ENCODE measurements at places on chromosomes 1 and 21.

DNA sequence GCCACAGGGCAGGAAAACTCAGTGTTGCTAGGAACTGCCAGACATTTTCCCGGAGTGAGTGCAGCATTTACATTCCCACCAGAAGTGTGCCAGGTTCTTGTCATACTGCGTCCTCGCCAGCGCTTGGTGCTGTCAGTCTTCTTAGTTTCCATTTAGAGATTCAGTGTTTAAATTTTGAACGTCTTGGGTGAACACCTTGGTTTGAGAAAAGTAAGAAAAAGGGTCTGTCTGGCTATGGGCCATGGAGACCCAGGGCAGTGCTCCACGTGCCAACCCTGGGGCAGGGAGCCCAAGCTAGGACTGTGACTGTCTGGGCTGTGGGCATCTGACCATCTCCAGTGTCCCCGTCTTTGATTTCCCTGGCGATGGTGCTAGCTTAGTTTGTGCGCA lies 16.0 kb downstream of the IBA57 start:
- DNase-seq, result no peak

- DNase-seq, result no peak
Measured at GRCh38 chr1:229171934-229172333, 99.0 kb upstream of the RAB4A start.

DNA sequence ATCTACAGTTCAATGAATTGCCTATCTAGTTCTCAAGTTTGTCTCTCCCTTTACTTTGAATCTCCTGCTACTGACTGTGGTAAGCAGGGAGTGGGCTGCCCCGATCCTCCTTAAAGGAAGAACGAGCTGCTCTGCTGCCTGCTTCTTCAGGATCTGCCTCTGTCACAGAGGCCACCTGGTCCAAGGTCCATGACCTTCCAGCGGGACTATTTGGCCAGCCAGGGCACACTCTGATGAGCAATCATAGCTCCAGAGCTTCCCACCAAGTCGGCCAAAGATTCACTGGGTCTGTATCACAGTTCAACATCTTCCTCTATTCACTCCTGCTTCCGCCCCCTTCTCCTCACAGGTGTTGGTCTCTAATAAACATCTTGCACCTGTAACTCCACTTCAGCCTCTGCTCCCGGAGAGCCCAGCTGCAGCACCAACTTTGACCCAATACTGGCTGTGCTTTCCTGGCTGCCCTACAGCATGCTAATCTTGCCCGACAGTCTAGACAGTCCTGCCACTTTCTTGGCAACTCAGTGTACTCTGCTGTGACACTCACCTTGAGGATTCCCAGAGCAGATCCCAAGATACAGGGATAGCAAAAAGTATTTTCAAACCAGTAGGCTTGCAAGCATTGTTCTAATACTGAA lies 16.9 kb upstream of the MAP10 start:
- DNase-seq, result no peak

DNA sequence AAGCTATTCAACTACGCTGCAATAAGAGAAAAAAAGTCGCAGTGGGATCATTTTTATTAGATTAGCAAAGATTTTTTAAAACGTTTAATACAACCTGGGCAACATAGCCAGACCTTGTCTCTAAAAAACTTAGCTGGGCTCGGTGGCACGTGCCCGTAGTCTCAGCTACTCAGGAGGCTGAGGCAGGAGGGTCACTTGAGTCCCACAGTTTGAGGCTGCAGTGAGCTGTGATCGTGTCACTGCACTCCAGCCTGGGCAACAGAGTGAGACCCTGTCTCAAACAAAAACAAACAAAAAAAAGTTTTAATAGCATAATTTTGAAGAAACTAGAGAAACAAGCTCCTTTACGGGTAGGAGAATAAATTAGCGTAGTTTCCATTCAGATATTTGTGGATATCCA lies 1.0 kb upstream of the PRDM15 start:
- no peak for DNase-seq

DNA sequence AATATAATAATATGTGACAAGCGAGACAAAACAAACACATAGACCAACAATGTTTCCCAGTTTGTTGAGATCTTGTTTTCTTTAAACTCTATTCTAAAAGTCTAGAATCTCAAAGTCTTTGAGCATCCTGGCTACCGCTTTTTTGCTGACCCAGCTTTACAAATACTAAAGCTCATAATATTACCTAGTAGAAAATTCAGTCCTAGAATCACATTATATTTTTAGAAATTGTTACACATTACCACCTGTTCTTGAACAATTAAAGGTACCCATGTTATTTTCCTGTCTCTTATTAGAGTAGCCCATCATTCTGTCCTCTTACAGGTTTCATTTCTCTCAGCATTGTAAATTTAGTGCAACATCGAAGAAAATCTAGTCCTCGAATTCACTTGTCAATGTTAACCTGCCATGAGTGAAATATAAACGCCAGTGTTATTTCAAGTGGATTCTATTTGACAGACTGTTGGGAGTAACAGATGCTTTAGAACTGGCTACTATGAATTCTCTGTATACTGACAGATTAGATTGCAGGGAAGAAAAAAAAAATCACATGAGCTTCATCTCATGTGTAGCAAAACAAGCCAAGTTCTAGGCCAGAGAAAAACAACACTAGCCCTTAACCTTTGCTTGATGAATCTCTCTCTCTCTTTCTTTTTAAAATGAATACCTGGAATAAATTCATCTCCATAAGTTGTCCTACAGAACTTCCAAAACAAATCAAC lies 851.2 kb upstream of the ADAMTS5 start:
- no peak for DNase-seq

DNA sequence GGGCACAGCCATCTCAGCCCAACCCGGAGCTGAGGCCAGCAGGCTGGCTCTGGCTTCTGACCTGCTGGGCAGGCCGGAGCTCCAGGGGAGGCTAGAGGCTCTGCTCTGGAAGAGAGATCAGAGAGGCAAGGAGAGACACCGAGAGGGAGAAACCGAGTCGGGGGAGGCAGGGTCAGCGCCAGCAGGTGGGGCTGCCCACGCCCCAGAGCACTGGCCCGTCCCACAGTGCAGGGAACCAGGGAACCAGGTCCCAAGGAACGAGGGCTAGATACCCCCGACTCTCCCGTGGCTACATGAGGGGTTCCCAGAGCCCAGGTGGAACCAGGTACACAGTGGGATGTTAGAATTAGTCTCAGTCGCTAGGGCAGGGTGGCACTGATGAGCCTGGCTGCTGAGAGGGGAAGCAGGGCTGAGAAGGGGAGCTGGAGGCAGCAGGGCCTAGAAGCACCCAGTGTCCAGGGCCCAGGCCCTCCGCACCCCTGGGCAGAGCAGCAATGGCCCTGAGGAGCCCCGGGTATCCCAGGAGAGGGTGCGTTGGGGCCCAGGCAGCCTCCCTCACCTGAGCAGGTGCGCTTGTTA lies 2.1 kb downstream of the MASP2 start:
- no peak for DNase-seq

- no peak for DNase-seq
Measured at GRCh38 chr1:5917591-5918274, 74.5 kb downstream of the NPHP4 start.

DNA sequence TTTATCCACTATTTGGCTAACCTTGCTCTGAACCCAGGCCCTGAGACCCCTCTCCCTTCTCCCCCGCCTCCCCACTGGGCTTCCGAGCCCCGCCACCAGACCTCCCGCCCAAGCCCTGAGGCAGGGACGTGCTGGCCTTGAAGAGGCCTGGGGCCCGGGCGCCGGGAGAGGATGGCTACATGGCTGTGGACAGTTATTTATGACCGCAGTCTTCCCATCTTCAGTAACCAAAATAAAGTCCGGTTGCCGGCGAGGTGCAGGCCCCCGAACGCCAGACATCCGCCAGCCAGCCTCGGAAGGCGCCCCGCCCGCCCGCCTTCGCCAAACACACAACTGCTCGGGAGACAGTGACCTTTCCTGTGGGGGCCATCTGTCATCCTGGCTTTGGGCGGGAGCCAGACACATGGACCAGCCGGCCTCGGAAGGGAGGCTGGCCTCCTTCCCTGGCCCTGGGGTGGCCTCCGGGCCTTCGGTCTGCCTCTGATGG lies 69.0 kb downstream of the DHRS3 start:
- DNase-seq, result no peak

DNA sequence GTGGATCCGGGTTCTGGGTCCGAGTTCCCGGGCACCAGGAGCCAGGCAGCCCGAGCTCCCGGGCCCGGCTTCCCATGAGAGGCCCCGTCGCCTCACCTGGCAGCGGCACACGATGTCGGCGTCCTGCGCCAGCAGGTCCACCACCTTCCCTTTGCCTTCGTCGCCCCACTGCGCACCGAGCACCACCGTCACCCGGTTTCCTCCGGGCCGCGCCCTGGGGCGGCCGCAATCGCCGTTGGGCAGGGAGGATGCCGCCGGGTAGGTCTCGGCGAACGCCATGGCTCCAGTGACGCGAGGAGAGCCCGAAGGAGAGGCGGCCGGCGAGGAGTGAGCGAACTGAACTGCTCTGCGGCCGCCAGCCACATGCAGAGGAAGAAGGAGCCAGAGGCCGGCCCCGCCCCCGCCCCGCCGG lies at the start of gene ADSS2:
TSS of gene ADSS2 (minus strand) at position 371 of the 412 bp plus-strand sequence. CDS start at position 279, 92 bp downstream.
- DNase-seq, result no peak

- no peak for DNase-seq
Measured at GRCh38 chr1:2353551-2354438, 37.6 kb downstream of the MORN1 start.

- DNase-seq, result no peak
Measured at GRCh38 chr21:39093526-39093925, 89.7 kb downstream of the PSMG1 start.

- DNase-seq, result no peak
Measured at GRCh38 chr1:61170328-61171238, 88.2 kb downstream of the NFIA start.

DNA sequence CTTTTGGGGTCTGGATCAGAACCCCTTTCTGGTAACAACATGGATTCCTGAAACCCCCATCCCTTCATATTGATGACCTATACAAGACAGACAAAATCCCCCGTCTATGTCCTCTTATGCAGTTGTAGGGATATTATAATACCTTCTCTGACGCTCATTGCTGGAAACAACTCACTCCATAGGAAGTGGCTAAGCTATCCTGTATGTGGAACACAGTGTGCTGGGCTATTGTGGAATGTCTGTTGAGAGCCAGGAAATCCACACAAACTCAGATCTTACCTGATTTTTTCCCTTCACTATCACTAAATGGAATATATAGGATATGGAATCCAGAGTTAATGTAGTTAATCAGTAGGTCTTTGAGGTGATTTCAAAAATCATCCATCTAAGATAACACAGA lies 17.7 kb upstream of the PIK3R3 start:
- no peak for DNase-seq

- DNase-seq, result no peak
Measured at GRCh38 chr1:114302821-114303220, 149.2 kb upstream of the SYT6 start.

DNA sequence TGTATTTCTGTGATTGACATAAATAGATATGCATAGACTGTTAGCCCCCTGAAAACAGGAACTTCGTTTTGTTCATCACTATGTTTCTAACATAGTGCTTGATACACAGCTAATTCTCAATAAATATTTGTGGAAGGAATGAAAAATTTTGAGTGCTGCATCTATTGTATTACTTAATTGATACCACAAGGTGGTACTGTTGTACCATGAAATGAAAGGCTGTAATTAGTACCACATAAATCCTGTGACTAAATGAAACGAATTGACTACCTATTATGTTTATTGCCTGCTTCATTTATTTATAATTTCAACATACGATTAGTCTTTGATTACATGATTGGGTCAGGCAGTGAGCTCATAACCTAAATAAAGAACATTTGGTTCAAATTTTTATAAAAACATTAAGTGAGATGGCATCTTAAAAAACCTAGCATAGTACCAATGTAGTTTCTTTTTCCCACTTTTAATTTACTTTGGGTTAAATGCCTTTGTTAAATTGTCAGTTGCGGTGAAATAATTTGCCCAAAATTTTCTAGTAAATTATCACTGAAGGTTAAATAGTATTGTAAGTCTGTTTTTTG lies 15.0 kb upstream of the TGFB2 start:
- DNase-seq, result no peak

DNA sequence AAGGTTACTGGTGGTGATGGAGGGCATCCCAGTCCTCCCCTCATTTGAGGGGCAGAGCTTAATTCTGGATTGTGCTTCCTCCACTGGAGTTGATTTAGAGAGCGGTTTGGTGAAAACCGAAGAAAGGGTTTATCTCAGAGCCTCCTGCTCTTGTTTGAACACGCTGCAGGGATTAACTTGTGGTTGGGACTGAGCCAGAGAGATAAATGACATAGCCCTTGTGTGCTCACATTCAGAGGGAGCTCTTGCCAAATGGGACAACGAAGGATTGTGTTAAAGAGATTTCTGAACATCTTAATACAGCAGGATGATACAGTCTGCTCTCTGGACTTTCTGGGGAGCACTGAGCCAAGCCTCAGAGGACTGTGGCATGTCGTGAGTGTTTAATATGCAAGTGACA lies 308.2 kb downstream of the DISC1 start:
- DNase-seq, result no peak

Data from stimulated activated CD4-positive, alpha-beta T cell treated with anti-CD3 and anti-CD28 coated beads, TNF-alpha, amount 100 ng/mL, for 48 hours (primary cell).